ENCODE measurements at places on chromosomes 16 and 17.
A peak's percentile ranks its signal among the peaks of the same experiment; 100 is the strongest.

DNA sequence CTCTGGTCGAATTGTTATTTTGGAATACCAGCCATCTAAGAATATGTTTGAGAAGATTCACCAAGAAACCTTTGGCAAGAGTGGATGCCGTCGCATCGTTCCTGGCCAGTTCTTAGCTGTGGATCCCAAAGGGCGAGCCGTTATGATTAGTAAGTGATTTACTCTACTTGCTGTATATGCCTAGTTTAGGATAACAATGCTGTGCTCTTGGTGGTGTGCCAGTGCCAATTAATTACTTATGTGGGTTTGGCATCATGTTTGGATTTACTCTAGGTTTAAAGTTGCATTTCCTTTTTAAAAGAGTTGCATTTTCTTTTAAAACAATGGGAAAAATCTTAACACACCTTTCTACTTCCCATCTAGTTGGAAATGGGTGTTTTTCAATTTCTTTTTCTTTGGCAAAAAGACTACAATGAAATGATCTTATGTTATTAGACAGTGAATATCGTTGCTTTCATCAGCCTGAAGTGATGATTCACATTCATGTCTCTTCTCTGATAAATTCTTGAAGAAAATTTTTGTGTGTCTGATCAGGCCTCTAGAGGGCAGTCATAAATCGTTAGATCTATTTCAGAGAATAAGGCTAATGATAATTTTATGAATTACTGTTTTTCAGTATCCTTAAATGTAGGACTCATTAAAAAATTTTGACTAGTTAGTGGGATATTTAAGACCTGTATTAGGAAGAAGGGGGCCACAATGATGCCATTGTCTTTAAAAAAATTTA, 5.6 kb downstream of the SF3B3 start:
- DNase-seq = no peak

- DNase-seq = no peak
Measured at GRCh38 chr17:37041932-37042331, 93.2 kb downstream of the AATF start.

DNA sequence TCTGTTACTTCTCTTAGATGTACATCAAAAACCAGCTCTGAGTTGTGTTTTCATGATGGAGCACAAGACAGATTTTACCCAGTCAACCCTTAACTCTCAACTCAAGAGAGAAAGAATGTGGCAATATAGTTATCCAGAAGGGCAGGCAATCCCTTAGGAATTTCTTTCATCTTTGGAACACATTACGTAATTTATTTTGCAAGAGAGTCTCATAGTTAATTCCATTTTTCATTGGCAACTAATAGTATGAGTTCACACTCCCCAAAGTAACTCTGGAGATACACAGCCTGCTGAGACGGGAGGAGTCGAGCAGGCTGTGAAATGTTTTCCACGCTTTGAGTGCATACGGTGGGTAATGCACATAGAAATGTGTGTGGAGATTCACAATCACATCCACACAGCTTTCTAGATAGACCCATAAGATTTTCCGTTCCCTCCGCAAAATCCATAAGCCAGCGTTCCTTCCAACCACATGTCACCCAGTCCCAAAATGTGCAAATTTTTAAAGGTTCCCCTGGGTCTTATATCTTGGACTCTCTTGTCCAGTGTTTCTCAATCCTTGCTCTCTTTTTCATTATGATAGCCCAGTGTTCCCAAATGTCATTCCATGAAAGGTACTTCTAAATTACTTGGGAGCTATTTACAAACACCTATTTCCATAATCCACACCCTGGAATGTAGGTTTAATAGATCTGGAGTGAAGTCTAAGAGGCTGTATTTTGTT, 8.4 kb upstream of the CDRT4 start:
- DNase-seq = no peak

DNA sequence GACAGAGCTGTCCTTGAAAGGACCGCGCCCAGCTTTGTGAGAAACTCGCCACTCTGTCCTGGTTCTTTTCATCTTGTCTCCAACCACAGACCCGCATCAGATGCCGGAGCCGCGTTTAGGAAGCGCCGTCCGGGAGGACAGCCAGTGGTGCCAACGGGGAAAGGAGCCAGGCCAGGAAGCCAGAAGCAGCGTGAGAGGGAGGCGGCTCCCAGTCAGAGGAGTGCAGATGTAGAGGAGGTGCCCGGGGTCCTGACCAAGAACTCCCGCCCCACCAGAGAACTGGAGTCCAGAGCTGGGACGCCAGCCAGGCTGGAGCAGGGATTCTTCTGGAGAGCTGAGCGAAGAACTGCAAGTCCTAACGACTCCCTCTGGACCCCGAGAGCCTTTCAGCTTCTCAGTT, 49.3 kb upstream of the TNRC6C start:
- DNase-seq = no peak

GRCh38 chr17:333626-334396, 18.8 kb downstream of the RPH3AL start:
- peak; percentile 34 for DNase-seq

GRCh38 chr17:64147110-64148016, 17.4 kb upstream of the ERN1 start:
- no peak for DNase-seq

DNA sequence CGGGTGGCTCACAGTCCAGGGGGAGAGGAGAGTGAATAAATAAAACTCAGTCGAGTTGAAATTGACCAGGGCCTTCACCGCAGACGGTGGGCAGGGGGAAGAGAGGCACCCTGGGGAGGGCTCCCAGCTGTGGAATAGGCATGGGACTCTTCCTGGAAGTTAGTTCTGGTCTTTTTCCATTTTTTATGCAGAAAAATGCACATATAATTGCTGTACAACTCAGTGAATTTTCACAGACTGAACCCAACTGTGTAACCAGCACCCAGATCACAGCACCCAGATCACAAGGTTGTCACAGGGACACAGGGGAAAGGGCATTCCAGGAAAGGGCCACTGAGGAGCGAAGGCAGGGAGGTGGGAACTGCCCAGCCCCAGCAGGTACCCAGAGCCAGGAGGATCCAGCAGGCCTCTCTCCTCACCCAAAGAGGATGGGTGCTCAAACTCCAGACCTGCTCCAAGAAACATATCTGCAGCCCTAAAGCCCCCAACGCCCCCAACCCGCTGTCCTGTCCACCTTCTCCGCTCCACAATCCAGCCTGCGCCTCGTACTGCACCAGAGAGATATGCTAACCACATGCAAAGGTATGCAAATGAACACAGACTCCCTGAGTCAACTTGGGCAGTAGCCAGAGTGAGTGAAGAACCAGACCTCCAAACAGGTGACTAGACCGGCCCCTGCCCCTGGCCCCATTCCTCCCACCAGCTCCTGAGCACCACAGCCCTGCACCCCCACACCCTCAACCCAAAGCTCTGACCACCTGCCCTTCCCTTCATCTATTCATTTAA, 29.1 kb upstream of the EIF1 start:
- no peak for DNase-seq

- no peak for DNase-seq
Measured at GRCh38 chr17:33435721-33436301, 142.7 kb upstream of the ASIC2 start.

- no peak for DNase-seq
Measured at GRCh38 chr17:43583332-43583731, 37.2 kb upstream of the ETV4 start.

DNA sequence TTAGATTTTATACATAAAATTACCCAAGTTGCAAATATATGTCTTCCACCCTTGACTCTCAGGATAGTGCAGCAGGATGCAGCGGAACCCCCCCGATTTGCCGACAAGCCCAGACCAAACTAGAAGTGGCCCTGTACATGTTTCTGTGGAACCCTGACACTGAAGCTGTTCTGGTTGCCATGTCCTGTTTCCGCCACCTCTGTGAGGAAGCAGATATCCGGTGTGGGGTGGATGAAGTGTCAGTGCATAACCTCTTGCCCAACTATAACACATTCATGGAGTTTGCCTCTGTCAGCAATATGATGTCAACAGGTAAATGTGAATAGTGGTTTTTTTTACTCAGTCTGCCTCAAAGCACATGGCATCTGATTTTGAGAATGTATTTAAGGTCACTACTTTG, 70.7 kb downstream of the OMG start:
- no peak for DNase-seq

DNA sequence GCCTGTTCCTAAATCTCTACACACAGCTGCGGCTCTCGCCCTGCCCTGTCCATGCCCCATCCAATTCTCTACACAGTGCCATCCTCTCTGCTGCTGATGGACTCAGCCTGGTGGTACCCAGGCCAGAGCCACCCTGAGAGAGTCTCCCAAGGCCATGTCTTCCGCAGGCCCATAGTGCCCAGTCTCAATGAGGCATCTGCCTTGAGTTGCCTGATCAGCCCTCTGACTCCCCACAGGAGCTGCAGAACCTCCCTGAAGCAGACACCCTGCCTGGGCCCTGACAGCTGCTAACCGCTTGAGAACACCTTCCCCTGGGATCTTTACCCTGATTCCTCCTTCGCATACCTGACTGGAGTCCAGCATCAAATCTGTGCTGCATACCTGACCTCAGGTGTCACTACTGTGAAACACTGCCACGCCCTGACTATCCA, 13.3 kb downstream of the TSPOAP1 start:
- DNase-seq = no peak

DNA sequence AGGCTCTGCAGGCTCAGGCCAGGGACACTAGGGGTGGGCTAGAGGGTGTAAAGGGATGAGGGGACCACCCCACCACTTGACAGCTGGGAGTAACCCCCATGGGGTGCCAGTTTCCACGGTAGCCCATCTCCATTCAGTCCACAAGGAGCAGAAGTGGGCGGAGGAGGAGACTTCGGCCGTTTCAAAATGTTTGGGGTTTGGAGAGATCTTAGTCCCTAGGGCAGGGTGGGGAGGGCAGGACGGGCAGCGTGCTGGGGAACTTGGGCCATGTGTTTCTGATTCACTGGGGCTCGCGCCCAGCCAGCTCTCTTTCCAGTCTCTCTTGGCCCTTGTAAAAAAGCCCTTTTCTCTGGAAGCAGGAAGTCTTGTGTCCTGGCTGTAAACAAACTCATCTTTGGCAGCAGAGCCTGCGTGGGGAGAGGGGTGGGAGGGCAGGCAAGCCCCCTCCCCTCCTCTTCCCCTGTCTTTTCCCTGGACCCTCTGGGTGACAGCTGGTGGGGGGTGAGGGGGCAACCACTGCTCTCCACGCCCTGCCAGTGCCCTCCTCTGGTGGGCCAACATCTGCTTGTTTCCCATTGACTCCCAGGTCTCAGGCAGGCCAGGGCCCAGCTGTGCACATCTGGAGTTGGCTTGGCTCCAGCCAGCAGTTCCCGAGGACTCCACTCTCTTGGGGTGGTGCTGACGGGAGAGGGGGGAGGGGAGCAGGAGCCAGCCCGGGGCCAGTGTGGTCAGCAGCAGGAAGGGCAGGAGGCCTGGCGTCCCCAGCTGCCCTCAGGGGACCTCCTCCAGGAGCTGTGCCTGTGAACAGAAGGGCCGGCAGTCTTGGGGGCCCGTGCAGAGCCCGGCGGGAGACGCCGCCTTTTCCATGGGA, 8.1 kb downstream of the CYGB start:
- no peak for DNase-seq

DNA sequence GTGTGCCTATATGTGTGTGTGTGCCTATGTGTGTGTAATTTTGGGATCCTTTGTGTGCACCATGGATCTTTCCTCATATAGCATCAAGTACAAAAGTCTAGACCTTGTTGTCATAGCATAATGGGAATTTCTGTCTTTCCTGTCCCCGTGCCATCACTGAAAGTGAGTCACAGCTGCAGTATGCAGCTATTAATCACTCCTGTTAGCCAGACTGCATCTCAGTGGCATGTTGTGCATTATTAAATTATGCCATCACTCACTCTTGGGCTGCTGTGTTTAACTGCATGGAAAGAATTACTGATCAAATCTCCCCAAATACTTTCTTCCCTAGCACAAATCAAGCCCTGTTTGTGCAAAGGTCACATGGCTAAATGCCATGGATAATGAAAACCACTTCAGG, 92.4 kb downstream of the CBLN1 start:
- DNase-seq = peak; percentile 11

DNA sequence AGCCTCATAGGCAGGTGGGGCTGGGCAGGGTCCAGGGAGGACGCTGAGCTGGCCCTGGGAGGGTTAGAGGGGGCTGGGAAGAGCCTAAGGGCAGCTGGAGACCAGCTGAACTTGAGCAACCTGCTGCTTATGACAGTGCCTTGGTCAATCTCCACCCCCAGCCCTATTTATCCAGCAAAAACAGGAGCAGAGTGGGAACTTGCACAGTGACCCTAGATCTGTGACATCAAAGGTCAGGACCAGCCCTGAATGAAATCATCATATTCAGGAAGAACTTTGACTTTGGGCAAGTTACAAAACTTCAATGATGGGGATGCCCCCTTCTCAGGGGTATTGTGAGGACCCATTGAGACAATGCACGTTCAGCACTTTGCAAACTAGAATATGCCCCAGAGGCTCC, 9.4 kb downstream of the CD300LF start:
- no peak for DNase-seq

DNA sequence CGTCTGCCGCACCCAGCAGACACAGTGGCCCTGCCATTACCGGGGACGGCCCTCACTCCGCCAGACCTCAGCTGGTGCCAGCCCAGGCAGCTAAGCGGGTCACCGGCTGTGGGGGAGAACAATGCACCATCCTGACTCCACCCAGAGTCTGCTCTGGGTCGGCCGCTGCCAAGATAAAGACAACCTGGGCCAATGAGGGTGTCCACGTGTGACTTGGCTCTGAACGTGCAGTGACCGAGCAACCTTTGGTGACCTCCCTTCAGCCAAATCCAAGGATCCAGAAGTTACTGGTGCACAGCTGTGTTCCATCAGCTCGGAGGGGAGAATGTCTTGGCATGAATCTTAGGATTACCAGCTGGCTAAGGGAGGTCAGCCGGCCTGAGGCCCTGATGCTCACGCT, 155.9 kb downstream of the NTN1 start:
- DNase-seq = no peak

- DNase-seq = no peak
Measured at GRCh38 chr17:57949649-57950048, 5.6 kb downstream of the CUEDC1 start.

DNA sequence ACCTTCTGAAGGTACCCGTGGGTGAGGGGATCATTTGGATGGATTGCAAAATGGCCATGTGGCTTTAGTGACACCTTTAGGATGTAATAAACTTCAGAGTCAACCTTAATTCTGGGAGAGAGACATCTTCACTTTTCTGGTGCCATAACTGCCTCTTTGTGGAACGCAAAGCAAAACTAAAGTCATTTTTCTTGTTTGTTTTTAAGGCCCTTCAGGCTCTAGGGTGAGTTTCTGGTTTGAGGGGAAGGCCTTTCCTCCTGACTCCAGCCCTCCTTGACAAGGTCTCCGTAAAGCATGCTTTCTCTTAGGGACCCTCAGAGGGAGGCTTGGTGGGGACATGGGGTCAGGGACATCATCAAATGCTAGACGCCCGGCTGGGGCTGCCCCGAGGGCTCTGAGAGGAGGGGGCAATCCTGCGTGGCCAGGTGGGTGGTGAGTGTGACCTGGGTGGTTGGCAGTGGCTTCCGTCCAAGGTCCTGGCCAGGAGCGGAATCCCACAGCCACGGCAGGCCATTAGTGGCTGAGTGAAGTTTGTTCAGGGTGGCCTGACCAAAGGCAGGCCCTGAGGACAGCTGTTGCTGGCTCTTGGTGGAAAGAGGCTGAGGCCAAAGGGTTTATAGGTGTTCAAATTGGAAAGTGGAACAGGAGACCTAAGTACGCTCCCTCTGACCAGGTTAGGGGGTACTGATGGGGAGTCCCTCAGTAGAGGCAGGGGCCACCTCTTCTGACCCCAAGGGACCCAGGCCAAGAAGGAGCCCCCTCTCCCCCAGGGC, 112.2 kb downstream of the METRNL start:
- DNase-seq = no peak

GRCh38 chr16:49876716-49877129, 20.8 kb upstream of the ZNF423 start:
- peak; percentile 72 for DNase-seq

GRCh38 chr16:24054741-24055491, 201.2 kb upstream of the CACNG3 start:
- no peak for DNase-seq

GRCh38 chr17:40419559-40420331, 2.0 kb upstream of the TOP2A start:
- no peak for DNase-seq

All from H54 (cell line).